Osteoblast (primary cell): ENCODE measurements at places on chromosomes 5 and 9. TPM values are rescaled to one million over a fixed set of nuclear protein-coding genes. Genes with fewer than 3 reads are reported as not detected.

Gene TNFSF8
- total RNA-seq: not detected in 2 replicates

Gene HAND1
- total RNA-seq: under 0.01 TPM in 1 of 2 replicates, not detected in the other

GRCh38 chr9:81237565-81238231 lies 451.6 kb downstream of the TLE1 start:
- DNase-seq: peak; percentile 23

DNA sequence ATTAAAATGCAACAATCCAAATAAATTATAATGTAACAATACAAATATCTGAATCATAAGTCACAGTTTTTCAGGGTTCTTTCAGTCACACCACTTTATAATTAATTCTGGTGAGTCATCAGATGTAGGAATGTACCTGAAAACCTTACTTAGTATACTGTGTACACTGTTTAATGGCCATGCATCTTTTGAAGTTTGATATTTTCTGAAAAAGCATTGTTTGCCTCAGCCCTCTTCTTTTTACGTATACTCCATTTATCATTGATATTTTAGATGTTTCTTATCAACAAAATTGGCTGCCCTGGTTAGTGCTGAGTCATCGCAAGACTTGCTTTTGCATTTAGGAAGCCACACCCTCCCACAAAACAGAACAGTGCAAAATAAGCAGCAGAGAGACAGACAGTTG lies 218.6 kb downstream of the PJA2 start:
- DNase-seq: peak; percentile 1

Gene MLANA
- under 0.01 TPM in 1 of 2 replicates, not detected in the other for total RNA-seq

Gene ADAMTS6
- 135 and 150 TPM in 2 replicates for total RNA-seq

Gene NR5A1
- total RNA-seq: not detected in 2 replicates

- DNase-seq: no peak
Observed at GRCh38 chr5:123545506-123545905, 33.5 kb downstream of the CSNK1G3 start.

Gene PCDHGA7
- total RNA-seq: 6.5 TPM in 2 replicates

GRCh38 chr9:123616707-123617106 lies 260.7 kb downstream of the CRB2 start:
- no peak for DNase-seq

Gene CMBL
- 9.0 and 13.8 TPM in 2 replicates for total RNA-seq

GRCh38 chr9:121439711-121440664 lies 59.7 kb downstream of the GGTA1 start:
- peak; percentile 80 for DNase-seq

GRCh38 chr5:150783422-150783928 lies 4.9 kb downstream of the SMIM3 start:
- no peak for DNase-seq

GRCh38 chr5:61449804-61450492 lies 117.9 kb downstream of the ZSWIM6 start:
- peak; percentile 84 for DNase-seq

Gene SLC25A48
- total RNA-seq: not detected in 2 replicates

DNA sequence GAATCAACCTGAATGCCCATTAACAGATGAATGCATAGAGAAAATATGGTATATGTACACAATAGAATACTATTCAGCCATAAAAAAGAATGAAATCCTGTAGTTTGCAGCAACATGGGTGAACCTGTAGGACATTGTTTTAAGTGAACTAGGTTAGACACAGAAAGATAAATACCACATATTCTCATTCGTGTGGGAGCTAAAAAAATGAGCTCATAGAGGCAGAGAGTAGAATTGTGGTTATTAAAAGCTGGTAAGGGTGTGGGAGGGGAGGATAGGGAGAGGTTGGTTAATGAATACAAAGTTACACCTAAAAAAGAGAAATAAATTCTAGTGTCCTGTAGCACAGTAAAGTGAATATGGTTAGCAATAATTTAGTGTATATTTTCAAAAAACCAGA lies 23.5 kb downstream of the PTTG1 start:
- DNase-seq: no peak

DNA sequence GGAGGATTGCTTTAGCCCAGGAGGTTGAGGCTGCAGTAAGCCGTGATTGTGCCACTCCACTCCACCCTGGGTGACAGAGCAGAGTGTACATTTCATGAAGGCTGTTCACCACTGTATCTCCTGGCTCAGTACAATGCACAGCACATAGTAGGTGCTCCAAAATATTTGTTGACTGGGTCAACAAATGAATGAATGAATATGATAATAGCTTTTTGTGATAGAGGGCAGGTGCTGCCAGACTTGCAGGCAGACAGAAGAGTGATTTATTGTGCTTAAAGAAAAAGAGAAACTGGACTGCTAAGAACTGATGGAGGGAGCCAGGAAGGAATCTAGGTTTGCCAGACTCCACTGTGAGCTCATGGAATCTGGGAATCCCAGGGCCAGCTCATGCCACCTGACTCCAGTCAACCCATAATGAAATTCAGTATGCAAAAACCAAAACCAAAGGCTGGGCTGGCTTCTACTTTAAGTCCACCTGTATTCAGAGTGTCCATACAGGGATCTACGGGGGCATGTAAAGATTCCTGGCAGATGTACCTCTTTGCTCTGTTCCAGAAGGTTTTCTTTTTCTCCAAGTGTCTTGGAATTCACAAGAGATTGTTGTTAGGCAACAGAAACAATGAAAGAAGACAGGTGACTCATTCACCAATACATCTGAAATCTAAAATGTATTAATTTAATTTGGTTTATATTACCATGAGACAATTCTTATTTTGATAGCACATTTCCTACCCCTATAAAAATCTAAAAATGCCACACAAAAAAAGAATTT lies 15.5 kb upstream of the CTNNA1 start:
- no peak for DNase-seq

Gene EPB41L4B
- total RNA-seq: 2.1 and 2.2 TPM in 2 replicates

- DNase-seq: no peak
Observed at GRCh38 chr9:117815315-117815714, 111.1 kb downstream of the TLR4 start.

DNA sequence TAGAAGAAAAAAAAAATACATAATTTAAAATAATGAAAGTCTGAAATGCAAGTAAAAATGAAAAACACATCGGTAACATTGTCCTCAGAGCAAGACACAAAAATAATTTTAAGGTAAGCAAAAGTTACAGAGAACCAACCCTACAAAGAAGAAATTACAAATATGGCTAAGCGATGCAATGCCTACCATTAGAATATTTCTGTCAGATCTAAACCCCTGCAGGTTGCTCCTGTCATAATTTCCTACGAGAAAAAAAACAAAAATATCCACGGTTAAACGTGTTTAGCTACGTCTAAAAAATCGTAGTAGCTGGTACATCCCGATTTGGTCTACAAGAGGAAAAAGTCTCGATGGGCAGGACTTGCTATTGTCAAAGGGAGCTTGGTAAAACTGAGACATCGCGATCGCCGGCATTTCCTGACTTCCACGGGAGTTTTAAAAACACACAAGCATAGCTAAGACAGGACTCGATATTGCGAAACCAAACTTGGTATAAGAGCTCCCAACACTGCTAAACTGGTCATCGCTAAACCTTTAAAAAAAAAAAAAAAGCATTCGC lies 1.1 kb upstream of the ANXA2R start:
- DNase-seq: no peak

GRCh38 chr9:74960561-74960960 lies 7.8 kb upstream of the C9orf40 start:
- DNase-seq: peak; percentile 43

DNA sequence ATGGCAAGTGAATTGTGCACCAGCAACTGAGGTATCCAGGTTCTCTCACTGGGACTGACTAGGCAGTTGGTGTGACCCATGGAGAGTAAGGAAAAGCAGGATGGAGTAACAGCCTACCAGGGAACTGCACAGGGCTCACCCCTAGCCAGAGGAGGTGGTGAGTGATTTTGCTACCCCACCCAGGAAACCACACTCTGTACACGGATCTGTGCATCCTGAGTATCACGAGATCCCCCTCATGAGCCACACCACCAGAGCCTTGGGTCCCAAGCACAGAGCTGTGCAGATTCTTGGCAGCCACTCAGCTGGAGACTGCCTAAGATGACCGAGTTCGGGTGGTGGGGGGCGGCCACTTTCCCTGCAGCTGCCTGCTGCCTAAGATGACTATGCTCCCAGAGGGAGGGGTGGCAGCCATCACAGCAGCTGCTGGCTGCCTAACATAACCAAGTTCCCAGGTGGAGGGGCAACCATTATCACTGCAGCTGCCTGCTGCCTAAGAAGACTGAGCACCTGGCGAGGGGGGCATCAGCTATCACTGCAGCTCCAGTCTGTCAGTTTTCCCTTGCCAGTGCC lies 48.4 kb upstream of the EFNA5 start:
- no peak for DNase-seq

DNA sequence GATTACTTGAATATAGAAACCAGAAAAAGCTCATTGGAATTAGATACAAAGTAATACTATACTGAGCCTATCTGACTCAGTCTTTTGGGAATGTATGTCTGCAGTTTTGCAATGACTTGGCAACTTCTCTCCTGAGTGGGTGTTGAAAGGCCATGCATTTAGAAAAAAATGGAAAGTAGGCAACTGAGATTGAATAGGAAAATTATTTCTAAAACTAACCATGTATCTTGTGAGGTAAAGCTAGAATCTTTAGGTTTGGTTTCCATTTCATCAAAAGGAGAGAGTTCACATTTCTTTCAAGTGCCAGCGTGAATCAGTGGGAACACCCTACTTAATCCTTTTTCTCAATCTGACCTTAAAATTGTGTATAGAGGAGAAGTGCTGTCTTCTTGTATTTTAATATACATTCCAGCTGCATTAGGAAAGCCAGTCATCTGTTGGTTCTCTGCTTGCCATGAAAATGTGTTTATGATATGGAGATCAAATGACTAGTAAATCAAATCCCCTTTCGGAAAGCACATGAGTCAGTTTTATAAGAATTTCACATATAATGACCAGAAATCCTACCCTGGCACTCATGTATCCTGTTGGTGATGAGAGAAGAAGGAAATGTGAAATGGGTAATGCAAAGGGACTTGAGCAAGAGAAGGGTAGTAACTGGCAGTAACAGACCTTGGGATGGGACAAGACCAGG lies 30.4 kb downstream of the NFX1 start:
- DNase-seq: peak; percentile 86

- no peak for DNase-seq
Observed at GRCh38 chr5:165460911-165461310, 1955.5 kb downstream of the MAT2B start.

- DNase-seq: peak; percentile 48
Observed at GRCh38 chr9:87569518-87569917, 71.9 kb downstream of the DAPK1 start.

DNA sequence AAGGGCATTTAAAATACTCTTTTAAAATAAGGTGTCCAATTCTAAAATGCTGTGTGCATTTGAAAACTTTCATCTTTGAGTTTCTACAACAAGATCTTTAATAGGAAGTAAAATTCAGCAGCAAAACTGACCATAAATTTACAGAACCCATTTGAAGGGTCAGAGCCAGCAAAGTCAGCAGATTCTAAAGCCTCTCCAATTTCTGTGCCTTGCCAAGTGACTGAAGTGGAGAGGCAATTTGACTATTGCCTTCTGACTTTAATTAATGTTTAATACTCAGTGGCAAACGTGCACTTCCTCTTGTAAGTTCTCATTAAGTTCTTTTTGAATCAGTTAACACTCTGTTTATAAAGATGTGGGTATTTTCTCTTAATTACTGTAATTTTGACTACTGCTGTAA lies 155.2 kb downstream of the BAAT start:
- DNase-seq: no peak

Gene CCL27
- 0.36 TPM in 1 of 2 replicates, not detected in the other for total RNA-seq

Gene PTGDS
- 37.4 and 57.9 TPM in 2 replicates for total RNA-seq
